ENCODE measurements at places on chromosomes 7 and 10.

GRCh38 chr7:1758028-1758858 is 88.2 kb downstream of the ELFN1 start:
- peak; percentile 16 for DNase-seq

GRCh38 chr10:22713853-22714478 is 412 bp downstream of the PIP4K2A start:
- DNase-seq = no peak

- no peak for DNase-seq
Measured at GRCh38 chr7:15086862-15087261, 184.3 kb upstream of the DGKB start.

DNA sequence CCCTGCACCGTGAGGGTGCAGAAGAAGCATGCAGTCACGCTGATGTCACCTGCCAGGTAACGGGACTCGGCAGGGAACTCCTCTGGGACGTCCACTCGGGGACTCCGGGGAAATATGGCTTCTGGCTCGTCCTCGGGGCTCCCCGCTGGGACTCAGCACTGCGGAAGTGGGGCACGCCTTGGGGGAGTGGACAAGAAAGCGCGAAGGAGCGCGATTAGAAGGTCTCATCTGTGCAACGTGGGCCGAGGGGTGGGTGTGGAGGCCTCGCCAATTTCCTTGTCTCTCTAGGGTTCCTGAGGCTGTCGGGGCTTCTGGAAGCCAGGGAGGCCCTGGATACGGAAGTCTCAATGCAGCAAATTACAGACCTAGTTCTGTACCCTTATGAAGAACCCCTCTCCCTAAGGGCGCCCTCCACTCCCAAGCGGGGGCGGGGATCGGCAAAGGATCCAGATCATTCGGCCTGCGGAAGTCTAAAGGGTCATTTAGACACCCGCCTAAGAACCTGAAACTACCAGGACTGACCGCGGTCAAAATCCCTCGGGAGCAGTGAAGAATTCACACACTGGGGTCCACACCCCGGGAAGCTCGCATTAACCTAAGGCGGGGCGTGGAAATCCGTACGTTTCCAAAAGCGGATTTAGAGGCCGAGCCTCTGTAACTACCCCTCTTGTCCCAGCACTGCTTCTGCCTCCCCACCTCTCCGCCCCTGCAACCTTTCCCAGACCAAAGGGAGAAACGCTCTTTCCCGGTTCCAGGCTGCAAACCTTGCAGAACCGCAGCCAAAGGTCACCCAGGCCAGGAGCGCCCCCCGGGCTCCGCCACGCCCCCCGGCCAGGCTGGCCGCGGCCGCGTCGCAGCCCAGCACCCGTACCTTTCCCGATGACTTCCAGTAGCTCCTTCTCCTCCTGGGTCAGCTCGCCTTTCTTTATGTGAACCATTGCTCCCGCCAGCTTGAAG is 640 bp downstream of the ANKMY2 start:
- peak; percentile 36 for DNase-seq

DNA sequence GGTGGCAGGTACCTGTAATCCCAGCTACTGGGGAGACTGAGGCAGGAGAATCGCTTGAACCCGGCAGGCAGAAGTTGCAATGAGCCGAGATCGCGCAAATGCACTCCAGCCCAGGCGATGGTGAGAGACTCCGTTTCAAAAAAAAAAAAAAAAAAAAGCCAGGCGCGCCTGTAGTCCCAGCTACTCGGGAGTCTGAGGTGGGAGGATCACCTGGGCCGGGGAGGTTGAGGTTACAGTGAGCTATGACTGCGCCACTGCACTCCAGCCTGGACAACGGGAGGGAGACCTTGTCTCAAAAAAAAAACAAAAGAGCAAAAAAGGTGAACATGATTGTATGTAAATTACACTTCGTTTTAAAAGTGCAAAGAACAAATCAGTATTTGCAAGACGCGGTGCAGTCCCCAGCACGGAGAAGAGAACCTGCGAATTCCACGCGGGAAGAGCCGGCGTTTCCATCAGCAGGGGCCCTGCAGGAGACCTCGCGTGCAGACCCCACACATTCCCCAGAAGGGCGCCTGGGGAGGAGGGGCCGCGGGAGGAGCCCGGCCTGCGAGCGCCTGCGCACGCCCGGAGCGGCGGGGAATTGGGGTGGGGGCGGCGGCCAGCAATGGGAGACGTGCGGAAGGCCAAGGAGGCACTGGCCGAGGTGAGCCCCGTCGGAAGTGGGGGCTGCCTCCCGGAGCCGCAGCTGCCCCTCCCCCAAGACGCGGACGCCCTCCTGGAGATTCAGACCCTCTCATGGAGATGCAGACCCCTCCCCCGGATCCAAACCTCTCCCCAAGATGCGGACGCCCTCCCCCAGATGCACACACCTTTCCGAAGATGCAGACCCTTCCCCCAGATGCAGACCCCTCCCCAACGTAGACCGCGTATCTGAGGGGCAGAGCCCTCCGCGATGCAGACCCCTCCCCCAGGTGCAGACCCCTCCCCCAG is 16.7 kb upstream of the SUN1 start:
- DNase-seq = no peak

DNA sequence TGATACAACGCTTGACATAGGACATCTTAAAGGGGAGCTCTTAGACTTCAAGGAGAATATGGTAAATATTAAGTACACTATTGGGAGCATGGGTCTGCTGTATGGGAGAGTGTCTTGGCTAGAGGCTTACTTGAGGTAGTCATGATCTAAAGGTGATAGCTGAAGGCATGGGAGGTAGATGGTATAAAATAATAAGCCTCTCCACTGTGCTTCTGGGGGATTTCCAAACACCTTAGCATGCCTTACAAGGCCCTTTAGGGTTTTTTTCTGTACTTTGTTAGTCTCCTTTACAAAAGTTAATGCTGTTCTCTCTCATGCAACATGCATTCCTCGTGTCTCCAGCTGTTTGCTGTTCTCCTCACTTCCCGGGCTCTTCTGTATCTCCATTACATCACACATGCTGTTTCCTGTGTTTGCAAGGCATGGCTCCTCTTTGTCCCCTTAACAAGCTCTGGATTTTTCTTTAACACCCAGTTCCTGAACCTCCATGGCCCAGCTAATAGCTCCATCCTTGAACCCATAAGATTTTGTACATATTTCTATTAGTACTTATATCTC is 449.7 kb downstream of the AUTS2 start:
- DNase-seq = no peak

DNA sequence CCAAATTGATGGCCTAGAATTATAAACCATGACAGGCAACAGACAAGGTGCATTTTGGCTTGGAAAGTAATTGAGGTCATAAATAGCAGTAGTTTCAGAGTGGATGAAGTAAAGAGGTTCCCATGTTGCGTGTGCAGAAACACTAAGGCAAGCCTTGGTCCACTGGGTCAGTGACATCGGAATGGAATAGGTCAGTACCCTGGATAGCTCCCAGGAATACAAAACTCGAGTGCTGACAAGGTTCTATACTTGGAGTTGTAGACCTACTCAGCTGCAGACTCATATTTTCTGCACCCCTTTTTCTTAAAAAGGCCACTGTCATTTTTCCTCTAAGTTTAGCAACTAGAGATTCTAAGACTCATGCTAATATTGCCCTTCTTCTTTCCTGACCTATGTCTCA is 132.8 kb downstream of the DYNC1I1 start:
- DNase-seq = no peak

GRCh38 chr7:28490831-28491230 is 78.5 kb downstream of the CREB5 start:
- DNase-seq = no peak

GRCh38 chr7:116194115-116194514 is 16.2 kb upstream of the TES start:
- DNase-seq = no peak

GRCh38 chr7:27111042-27111750 is 8.7 kb upstream of the HOXA2 start:
- no peak for DNase-seq

DNA sequence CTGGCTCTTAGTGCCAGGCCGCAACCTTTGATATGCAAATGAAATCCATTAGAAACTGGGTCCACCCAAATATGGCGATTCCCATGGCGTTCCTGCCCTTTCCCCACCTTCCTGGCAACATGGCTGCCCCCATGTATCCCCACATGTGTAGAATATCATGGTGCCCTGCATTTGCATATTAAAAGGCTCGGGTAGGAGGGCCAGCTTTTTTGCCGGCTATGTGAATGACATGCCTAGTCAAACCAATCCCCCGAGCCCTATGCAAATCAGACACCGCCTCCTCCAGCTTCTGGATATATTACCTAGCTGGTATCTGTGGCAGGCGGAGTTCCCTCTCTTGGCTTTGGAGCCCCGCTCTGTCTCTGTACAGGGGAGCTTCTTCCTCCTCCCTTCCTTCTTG is 18.3 kb downstream of the MMS19 start:
- DNase-seq = no peak

- DNase-seq = no peak
Measured at GRCh38 chr7:117424090-117424829, 3.0 kb downstream of the ASZ1 start.

DNA sequence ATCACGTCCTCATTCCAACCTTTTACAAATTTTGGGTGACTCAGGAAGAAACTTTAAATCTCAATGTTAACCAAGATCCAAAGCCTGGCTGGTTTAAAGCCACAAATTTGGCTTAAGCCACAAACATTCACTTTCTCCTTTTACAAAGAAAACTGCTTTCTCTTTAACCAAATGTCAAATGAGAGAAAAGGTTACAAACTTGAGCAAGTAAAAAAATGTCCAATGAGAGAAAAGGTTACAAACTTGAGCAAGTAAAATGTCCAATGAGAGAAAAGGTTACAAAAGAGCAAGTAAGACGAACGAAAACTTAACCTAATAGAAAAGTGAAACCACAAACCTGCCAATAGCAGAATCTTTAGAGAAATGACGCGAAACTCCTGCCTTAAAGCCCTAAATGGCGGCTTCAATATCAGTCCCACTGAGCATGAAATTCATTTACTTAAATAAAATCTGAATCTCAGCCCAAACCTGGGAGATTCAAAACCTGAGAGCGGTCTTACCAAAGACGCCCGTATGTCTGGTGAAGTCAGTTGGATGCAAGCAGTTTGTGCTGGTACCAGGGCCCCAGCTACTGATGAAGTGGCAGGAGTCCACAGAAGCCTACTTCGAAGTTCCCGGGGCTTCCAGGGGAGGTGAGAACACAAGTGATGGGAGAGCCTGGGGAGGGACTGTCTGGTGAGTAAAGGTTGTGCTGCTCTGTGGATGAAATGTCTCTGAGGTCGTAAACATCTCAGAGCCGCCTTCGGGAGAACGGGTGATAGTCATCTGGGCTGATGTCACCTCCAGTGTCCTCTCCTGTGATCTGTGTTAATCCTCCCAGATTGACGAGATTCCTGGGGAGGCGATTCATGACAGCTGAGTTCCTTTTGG is 74.6 kb downstream of the PAXIP1 start:
- peak; percentile 25 for DNase-seq

DNA sequence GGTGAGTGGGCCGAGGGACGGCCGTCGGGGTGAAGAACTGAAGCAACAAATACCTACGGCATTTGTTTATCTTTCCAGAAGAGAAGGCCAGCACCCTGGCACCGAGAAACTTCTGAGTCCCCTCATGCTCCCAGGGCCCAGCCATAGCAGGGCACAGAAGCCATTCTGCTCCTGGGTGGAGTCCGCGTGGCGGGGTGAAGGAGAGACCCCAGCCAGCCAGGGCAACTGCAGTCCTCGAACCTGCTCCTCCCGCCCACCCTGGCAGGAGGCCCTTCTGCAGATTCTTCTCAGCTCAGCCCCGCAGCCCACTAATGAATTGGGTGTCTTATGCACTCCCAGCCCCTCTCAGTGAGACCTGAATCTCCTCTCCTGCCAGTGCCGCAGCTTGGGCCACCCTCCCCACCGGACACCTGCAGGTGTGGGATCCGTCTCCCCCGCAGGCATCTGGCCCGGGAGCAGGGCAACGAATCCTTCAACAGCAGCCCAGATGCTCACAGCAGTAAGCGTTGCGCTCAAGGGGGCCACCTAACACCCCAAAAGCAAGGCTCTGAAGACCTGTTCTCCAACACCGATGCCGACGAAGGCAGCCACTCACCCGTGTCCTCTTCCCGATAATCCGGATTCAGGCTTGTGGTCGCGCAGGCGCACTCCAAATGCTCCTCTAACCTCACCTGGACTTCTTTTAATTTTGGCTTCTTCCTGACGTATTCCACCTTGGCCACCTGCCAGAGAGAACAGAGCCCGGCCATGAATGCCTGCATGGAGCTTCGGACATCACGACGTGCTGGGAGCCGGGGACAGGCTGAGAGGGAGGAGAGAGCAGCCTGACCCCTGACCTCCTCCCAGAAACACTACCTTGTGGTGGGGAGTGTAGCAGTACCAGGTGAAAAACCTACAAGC is 18.9 kb downstream of the PDGFA start:
- DNase-seq = no peak

DNA sequence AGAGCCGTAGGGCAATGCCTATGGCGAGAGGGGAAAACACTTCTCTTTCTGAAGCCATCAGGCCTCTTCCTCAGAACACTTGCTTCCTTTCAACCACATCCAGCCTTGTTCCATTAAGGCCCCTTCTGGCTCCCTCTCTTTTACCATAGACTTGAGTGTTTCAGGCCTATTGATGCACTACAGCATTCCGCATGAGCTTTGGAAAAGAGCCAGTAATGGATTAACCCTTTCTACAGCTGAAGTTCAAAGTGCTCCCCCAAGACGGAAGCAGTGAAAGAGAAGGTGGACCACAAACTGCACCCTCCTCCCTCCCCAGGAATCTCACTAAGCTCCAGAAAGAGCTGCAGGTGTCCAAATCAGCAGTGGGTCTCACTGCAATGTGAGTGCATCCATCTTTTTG is 102.7 kb upstream of the C7orf33 start:
- DNase-seq = no peak

- no peak for DNase-seq
Measured at GRCh38 chr7:29865526-29865925, 59.2 kb downstream of the WIPF3 start.

GRCh38 chr10:121900443-121901174 is 27.2 kb downstream of the ATE1 start:
- no peak for DNase-seq

All from activated T-cell treated with anti-CD3 and anti-CD28 coated beads for 4 hours (primary cell).